Stomach (tissue), 19 donors: ENCODE measurements at places on chromosomes 12 and 14.

DNA sequence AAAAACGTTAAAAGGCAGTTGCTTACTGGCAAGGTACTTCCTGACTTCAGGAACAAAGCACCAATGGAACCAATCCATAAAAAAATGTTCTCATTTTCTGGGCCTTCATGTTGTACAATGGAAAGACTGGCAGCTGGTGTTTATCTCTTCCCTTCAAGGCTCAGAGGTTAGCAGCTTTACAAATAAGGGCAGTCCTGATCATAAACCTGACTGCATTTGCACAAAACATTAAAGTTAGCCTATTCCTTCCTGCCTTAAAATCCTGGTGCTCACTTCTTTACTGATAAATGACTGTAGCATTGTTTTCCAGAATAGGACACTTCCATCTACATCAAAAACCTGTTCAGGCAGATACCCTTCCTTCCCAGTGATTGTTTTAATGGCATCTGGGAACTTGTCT is 19.2 kb downstream of the IL26 start:
- no peaks in the 10 kb centered on the region for H3K27me3 ChIP-seq
- DNase-seq, result no peak
- H3K4me3 ChIP-seq, result no peak overlapping the region
- no peaks in the 10 kb centered on the region for H3K4me1 ChIP-seq
- no peaks in the 10 kb centered on the region for H3K36me3 ChIP-seq

DNA sequence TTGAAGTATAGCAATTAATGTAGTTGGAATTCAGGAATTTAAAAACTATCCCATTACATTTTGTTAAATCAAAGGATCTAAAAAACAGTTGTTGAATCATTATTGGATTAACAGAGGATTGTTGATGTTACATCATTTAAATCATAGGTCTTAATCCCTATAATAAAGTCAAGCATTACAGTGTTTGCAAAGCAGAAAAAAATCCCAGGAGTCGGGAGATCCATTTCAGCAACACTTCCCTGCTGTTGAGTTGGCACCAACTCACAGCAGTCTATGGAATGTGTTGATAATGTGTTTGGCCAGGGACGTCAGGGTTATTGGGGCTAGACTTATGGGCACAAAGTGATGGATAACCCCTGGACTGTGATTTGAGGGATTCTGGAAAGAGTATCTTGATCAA is 99.1 kb upstream of the TMTC1 start:
- H3K27ac ChIP-seq, result no peak overlapping the region

GRCh38 chr14:103561381-103562178 is 877 bp downstream of the BAG5 start:
- peaks cover 31% of the 10 kb centered on the region for H3K36me3 ChIP-seq
- H3K4me1 ChIP-seq, result peaks cover 84% of the 10 kb centered on the region
- H3K27me3 ChIP-seq, result no peaks in the 10 kb centered on the region
- peak overlapping the region; percentile 78 for H3K4me3 ChIP-seq
- H3K27ac ChIP-seq, result peak overlapping the region; percentile 95

GRCh38 chr12:65637774-65638173 is 186.5 kb upstream of the HMGA2 start:
- H3K4me1 ChIP-seq, result no peaks in the 10 kb centered on the region
- H3K27me3 ChIP-seq, result no peaks in the 10 kb centered on the region
- DNase-seq, result no peak
- no peaks in the 10 kb centered on the region for H3K36me3 ChIP-seq
- H3K27ac ChIP-seq, result no peak overlapping the region

DNA sequence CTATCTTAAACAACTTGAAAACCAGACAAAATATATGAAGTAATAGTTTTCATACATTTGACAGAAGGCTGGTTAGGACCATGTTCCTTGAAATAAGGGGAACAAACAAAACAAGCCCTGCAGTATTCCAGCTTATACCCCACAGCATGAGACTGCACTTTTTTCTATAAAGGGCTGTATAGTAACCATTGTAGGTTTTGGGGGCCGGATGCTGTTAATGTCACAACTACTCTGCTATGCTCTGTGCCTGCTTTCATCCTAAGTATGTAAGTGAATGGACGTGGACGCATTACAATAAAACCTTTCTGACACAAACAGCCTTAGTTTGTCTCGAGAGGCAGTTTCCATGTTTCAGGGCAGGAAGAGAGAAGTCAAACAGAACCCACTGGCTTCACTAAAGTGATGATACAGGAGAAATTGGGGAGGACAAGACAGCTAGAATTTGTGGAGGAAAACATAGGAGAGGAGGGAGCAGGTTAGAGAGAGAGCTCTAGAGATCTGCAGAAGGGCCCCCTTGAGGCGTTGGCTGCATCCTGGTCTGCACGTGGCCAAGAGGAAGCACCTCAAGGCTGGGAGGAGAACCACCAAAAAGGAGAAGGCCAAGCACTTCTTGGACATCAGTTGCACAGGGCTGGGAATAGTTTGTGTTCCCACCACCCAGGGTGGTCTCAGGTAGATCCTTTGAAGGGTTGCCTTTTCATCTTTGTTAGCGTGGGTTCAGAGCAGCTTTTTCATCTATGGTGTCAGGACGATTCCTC is 63.7 kb downstream of the TRAF3 start:
- no peak for DNase-seq
- H3K36me3 ChIP-seq, result no peaks in the 10 kb centered on the region
- H3K4me3 ChIP-seq, result no peak overlapping the region
- no peaks in the 10 kb centered on the region for H3K27me3 ChIP-seq

GRCh38 chr12:11427341-11427740 is 32.0 kb upstream of the PRB2 start:
- no peak for DNase-seq
- H3K27ac ChIP-seq, result no peak overlapping the region
- H3K4me3 ChIP-seq, result no peak overlapping the region
- no peaks in the 10 kb centered on the region for H3K27me3 ChIP-seq
- H3K4me1 ChIP-seq, result no peaks in the 10 kb centered on the region

GRCh38 chr12:112868459-112869041 is 38.2 kb upstream of the OAS1 start:
- no peaks in the 10 kb centered on the region for H3K36me3 ChIP-seq
- H3K27ac ChIP-seq, result no peak overlapping the region
- H3K27me3 ChIP-seq, result peaks cover 44% of the 10 kb centered on the region
- DNase-seq, result no peak
- no peak overlapping the region for H3K4me3 ChIP-seq

DNA sequence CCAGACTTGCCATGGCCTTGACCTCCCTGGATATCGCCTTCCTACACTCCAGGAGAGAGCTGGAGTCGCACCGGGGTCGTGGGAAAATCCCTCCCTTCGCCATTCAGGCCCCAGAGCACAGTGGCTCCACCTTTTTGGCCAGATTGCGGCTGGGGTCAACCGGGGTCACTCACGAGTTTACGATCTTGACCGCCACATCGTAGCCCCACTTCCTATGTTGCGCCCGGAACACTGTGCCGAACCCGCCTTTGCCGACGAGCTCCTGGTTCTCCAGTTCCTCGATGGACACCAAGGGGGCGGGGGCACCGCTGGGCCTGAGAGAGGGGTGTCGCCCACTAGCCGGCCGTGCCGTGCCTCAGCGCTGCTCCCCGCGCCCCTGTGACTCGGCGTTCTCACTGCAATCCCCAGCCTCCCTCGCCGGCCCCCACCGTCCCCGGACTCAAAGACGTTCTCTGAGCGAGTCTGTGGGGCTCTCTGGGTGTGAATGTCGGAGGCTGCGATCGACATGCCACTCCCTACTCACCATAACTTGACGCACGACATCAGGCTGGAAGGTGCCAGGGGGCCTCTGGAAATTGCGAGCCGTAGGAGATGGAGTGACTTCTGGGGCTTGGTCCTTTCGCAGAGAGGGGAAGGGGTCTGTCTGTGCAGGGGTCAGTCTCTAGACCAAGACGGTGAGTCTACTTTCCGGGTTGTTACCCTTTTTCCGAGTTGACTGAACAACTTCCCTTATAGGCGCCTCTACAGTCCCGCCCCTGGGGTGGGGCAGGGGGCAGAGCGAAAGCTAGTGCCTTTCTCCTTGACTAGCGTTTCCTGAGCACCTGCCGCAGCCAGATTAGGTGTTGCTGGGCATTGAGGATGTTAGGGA is at the start of gene RIPK3:
Gene RIPK3 (minus strand): TSS at position 708 of the 868 bp plus-strand sequence. CDS start 165 bp downstream, at position 543.
- peak within 1 kb of the TSS; percentile 51 for H3K4me3 ChIP-seq
- peaks cover 25% of the 10 kb centered on the region for H3K36me3 ChIP-seq
- H3K27ac ChIP-seq, result peak within 1 kb of the TSS; percentile 79
- H3K27me3 ChIP-seq, result peaks cover 3% of the 10 kb centered on the region
- peak; percentile 80 for DNase-seq
- peaks cover 52% of the 10 kb centered on the region for H3K4me1 ChIP-seq

DNA sequence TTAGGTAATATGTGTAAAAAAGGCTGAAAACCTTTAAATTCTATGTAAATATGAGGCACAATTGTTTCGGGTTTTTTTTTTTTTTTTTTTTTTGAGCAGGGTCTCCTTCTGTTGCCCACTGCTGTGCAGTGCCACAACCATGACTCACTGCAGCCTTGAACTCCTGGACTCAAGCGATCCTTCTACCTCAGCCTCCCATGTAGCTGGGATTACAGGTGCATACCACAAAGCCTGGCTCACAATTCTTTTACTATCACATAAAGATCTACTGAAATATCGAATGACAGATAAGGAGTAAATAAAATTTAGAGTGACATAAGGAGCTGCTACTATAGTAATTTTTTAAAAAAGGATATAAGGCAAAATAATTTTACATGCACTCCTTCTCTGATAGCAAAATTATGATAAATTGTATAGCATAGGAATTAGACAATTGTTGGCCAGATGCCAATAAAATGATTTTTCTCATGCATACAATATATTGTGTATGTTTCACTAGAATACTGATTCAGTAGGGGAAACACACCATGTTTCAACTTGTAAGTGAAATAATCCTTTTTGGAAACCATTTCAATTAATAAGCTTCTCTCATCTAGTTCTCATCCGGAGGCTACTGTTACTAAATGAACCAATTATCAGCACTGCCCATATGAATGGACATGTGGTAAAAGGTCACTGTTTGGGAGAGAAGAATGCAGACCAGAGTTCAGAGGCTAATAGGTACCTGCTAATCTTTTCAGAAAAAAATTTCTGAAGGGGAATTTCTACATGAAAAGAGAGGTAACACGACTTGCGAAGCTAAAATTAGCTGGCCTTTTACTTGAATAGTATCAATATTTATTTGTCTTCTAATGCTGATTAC is 108.4 kb downstream of the PPP1R12A start:
- H3K27ac ChIP-seq, result no peak overlapping the region
- DNase-seq, result no peak
- H3K4me3 ChIP-seq, result no peak overlapping the region
- peaks cover 37% of the 10 kb centered on the region for H3K4me1 ChIP-seq
- H3K27me3 ChIP-seq, result no peaks in the 10 kb centered on the region
- no peaks in the 10 kb centered on the region for H3K36me3 ChIP-seq

DNA sequence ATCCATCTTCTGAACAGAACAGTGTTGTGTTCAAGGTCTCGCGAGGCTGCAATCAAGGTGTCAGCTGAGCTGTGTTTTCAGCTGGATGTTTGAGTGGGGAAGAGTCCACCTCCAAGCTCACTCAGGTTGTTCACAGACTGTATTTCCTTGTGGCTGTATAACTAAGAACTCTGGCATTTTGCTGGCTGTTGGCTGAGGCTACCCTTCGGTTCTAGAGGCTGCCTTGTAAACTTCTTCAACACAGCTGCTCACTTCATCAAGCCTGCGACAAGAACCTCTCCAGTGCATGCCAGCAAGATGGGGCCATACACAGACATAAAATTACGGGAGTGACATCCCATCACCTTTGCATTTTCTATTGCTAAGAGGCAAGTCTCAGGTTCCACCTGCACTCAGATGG is 12.7 kb downstream of the FOS start:
- H3K27me3 ChIP-seq, result no peaks in the 10 kb centered on the region
- H3K27ac ChIP-seq, result no peak overlapping the region
- H3K4me1 ChIP-seq, result peaks cover 28% of the 10 kb centered on the region
- no peaks in the 10 kb centered on the region for H3K36me3 ChIP-seq

GRCh38 chr12:89354612-89355067 is 2.3 kb upstream of the DUSP6 start:
- no peak for DNase-seq
- H3K27ac ChIP-seq, result peak overlapping the region; percentile 99
- no peaks in the 10 kb centered on the region for H3K36me3 ChIP-seq

GRCh38 chr12:33605757-33606156 is 166.1 kb upstream of the SYT10 start:
- no peak for DNase-seq
- H3K4me1 ChIP-seq, result no peaks in the 10 kb centered on the region
- no peaks in the 10 kb centered on the region for H3K27me3 ChIP-seq
- no peak overlapping the region for H3K27ac ChIP-seq
- no peaks in the 10 kb centered on the region for H3K36me3 ChIP-seq
- no peak overlapping the region for H3K4me3 ChIP-seq

GRCh38 chr14:28635387-28635786 is 131.2 kb upstream of the FOXG1 start:
- H3K4me1 ChIP-seq, result no peaks in the 10 kb centered on the region
- H3K27me3 ChIP-seq, result no peaks in the 10 kb centered on the region
- no peak overlapping the region for H3K27ac ChIP-seq
- no peak overlapping the region for H3K4me3 ChIP-seq
- DNase-seq, result no peak

- no peak overlapping the region for H3K4me3 ChIP-seq
- H3K27me3 ChIP-seq, result no peaks in the 10 kb centered on the region
- peaks cover 9% of the 10 kb centered on the region for H3K4me1 ChIP-seq
- DNase-seq, result no peak
- H3K27ac ChIP-seq, result no peak overlapping the region
These were observed 22.2 kb downstream of the SGPP1 start for GRCh38 chr14:63705561-63706070.

- H3K27me3 ChIP-seq, result no peaks in the 10 kb centered on the region
- no peaks in the 10 kb centered on the region for H3K36me3 ChIP-seq
- no peaks in the 10 kb centered on the region for H3K4me1 ChIP-seq
- H3K4me3 ChIP-seq, result no peak overlapping the region
- no peak for DNase-seq
- no peak overlapping the region for H3K27ac ChIP-seq
These were observed 486.1 kb upstream of the TMEM132C start for GRCh38 chr12:127780881-127781280.

DNA sequence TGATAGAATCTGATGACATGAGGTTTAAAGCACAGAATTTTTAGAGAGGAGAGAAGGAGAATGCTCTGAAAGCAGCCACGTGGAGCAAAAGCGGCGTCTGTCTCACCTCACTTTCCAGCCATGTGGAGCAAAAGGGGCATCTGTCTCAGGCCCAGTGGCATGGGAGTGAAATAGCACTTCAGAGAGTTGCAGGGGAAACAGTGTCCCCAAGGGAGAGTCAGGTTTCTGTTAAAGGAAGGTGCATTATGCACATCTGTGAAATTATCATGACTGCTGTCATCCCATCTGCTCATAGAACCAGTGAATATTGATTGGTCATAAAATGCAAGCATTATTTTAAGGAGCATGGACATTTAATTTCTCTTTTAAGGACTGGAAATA is 124.0 kb downstream of the BICD1 start:
- H3K27me3 ChIP-seq, result no peaks in the 10 kb centered on the region
- no peak overlapping the region for H3K27ac ChIP-seq
- H3K36me3 ChIP-seq, result no peaks in the 10 kb centered on the region
- H3K4me3 ChIP-seq, result no peak overlapping the region
- DNase-seq, result no peak

GRCh38 chr14:74504874-74505720 is 11.5 kb downstream of the ISCA2 start:
- no peaks in the 10 kb centered on the region for H3K27me3 ChIP-seq
- H3K27ac ChIP-seq, result no peak overlapping the region
- peak; percentile 15 for DNase-seq
- peaks cover 66% of the 10 kb centered on the region for H3K36me3 ChIP-seq
- no peak overlapping the region for H3K4me3 ChIP-seq

GRCh38 chr14:68477461-68478085 is 315.3 kb downstream of the ZFP36L1 start:
- H3K27me3 ChIP-seq, result no peaks in the 10 kb centered on the region
- H3K4me3 ChIP-seq, result no peak overlapping the region
- peak overlapping the region; percentile 44 for H3K27ac ChIP-seq
- H3K36me3 ChIP-seq, result no peaks in the 10 kb centered on the region
- DNase-seq, result no peak
- H3K4me1 ChIP-seq, result peaks cover 55% of the 10 kb centered on the region

GRCh38 chr12:63967358-63968145 is 123.1 kb downstream of the SRGAP1 start:
- H3K4me1 ChIP-seq, result peaks cover 5% of the 10 kb centered on the region
- no peak for DNase-seq
